ENCODE measurements at places on chromosomes 12 and 14. TPM values are rescaled to one million over a fixed set of nuclear protein-coding genes. Genes with fewer than 3 reads are reported as not detected.

GRCh38 chr12:124453419-124454351 lies 113.7 kb downstream of the NCOR2 start:
- DNase-seq: peak; percentile 87

DNA sequence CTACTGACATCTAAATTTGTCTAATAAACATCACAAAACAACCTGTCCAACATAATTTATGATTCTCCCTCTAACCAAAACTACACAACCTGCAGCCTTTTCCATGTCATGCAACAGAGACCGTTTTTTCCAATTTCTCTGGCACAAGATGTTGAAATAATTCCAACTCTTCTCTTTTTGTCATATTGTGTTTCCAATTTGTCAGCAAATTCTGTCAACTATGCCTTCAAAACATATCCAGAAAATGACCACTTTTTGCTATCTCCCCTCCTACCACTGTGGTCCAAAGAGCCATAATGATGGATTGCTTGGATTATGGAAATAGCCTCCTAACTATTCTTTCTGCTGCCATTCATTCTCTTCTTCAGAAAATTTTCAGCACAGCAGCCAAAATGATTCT lies 31.3 kb upstream of the SSTR1 start:
- DNase-seq: no peak

DNA sequence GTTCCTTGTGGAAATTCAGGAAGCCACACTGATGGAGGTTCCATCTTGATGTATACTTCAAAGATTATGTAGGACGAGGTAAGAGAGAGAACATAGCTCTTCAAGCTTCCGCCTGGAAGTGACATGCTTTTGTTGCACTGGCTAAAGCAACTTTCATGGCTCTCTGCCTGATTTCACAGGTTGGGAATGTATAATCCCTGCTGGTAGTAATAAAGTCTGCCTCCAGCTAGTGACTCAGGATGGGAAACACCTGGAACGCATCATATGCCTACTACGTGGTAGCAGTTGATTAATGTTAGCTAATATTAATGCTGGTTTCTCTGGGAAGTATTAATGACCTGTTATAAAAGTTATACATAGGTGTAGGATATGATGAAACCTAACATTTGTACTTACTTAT lies 71.1 kb downstream of the PELI2 start:
- DNase-seq: no peak

The GPR84 gene
- 3.8 TPM for total RNA-seq

Measured in activated T-cell treated with anti-CD3 and anti-CD28 coated beads, Interleukin-2, amount 50 U/mL, for 72 hours (primary cell).